Diencephalon (tissue), 1 donor: ENCODE measurements at places on chromosomes 1 and 21. TPM values are rescaled to one million over a fixed set of nuclear protein-coding genes. Genes with fewer than 3 reads are reported as not detected.

The ZNF124 gene
- total RNA-seq: 176 TPM

The CD1D gene
- 0.23 TPM for total RNA-seq

The ANKRD35 gene
- total RNA-seq: 1.6 TPM

The PPIAL4G gene
- total RNA-seq: 0.46 TPM

The FAM151A gene
- not detected for total RNA-seq

The AMY1B gene
- not detected for total RNA-seq
